Stimulated activated CD4-positive, alpha-beta T cell treated with anti-CD3 and anti-CD28 coated beads, Interleukin-4, amount 100 ng/mL, for 48 hours (primary cell): ENCODE measurements at places on chromosomes 1 and 21.

- no peak for DNase-seq
These were observed 501.8 kb downstream of the LMO4 start for GRCh38 chr1:87830432-87830978.

GRCh38 chr1:172071746-172072145 lies 230.4 kb downstream of the DNM3 start:
- no peak for DNase-seq

- no peak for DNase-seq
These were observed 36.3 kb upstream of the CITED4 start for GRCh38 chr1:40898431-40898901.

DNA sequence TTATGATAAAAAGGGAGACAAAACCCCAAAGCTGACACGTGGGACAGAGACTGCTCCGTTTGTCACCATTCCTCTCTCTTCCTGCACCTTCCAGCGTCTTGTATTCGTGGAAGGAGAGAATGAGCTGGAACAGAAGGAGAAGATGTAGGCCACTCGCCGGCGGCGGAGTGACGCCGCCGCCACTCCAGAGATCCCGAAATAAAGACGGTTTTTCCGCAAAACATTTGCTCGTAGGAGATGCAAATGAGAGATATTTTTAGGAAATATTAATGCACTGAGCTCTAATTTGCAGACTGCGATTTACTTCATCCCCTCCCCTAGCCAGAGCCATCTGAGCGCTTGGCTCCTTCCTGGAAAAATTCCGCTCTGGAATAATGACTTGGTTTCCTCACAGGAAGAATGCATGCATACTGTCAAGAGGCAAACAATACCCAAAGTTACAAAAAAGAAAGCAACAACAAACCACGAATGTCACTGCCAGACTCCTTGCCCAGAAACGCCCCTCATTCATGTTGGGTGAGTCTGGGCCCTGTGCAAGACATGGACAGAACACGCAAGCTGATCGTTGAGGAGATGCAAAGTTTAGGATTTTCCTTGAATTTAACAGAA lies 18.0 kb upstream of the ADARB1 start:
- DNase-seq, result no peak

GRCh38 chr1:215523128-215523861 lies 43.8 kb upstream of the KCTD3 start:
- no peak for DNase-seq
